ENCODE measurements at places on chromosomes 7 and 10.

DNA sequence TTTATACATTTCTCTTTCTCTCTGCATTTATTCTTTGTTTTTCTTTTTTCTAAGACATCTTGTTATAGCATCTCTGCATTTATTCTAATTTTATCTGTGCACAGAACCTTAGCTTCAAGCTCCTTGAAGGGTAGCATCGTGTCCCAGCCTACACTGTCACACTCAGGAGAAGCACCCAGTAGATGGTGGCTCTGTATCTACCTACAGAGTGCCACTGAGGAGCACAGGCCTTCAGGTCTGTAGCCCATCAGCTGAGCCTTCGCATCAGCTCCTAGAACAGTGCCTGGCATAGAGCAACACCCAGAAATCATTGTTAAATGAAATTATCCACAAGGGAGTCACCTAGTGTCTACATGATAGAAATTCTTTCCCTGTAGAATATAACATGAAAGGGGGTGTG lies 203.0 kb upstream of the KLF14 start:
- DNase-seq: no peak

- no peak for DNase-seq
These were observed 133.3 kb upstream of the KIF5B start for GRCh38 chr10:32189400-32190084.

GRCh38 chr7:28155964-28156363 lies 24.6 kb downstream of the JAZF1 start:
- no peak for DNase-seq

DNA sequence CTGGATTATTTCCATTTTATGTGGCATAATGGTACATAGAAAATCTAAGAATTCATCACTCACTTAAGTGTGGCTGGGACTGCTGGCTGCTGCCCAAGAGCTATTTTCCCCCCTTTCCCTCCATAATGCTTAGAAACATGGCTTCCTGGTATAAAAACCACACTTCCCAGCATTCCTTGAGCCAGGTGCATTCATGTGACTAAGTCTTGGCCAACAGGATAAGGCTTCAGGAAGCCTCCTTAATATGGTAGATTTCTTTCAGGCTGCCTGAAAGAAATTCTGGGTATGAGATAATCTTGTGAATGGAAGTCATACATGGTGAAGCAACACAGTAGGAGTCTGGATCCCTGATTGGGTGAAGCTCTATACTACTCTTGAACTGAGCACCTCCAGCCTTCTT lies 178.0 kb downstream of the JAZF1 start:
- no peak for DNase-seq

GRCh38 chr7:18536486-18536885 lies 40.9 kb downstream of the HDAC9 start:
- DNase-seq: no peak

DNA sequence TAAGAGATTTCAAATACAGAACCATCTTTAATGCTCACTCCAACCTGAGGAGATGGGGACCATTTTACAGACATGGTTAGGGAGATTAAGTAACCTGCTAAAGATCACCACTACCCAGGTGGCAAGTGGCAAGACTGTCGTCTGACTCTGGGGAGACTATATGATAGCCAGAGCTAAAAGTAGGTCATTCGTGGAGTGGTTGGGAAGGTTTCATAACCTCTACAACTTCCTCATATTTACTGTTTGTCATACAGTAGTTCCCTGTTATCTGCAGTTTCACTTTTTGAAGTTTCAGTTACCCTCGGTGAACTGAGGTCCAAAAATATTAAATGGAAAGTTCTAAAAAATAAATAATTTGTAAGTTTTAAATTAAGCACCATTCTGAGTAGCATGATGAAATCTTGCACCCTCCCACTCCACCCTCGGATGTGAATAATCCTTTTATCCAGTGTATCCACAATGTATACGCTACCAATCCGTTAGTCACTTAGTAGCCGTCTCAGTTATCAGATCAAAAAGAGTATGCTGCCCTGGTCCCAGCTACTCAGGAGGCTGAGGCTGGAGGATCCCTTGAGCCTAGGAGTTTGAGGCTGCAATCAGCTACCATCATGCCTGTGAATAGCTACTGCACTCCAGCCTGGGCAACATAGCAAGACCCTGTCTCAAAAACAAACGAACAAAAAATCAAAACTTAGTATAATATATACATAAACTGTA lies 14.9 kb upstream of the LGI1 start:
- no peak for DNase-seq

- no peak for DNase-seq
These were observed 123.5 kb upstream of the AGR3 start for GRCh38 chr7:17005271-17005670.

DNA sequence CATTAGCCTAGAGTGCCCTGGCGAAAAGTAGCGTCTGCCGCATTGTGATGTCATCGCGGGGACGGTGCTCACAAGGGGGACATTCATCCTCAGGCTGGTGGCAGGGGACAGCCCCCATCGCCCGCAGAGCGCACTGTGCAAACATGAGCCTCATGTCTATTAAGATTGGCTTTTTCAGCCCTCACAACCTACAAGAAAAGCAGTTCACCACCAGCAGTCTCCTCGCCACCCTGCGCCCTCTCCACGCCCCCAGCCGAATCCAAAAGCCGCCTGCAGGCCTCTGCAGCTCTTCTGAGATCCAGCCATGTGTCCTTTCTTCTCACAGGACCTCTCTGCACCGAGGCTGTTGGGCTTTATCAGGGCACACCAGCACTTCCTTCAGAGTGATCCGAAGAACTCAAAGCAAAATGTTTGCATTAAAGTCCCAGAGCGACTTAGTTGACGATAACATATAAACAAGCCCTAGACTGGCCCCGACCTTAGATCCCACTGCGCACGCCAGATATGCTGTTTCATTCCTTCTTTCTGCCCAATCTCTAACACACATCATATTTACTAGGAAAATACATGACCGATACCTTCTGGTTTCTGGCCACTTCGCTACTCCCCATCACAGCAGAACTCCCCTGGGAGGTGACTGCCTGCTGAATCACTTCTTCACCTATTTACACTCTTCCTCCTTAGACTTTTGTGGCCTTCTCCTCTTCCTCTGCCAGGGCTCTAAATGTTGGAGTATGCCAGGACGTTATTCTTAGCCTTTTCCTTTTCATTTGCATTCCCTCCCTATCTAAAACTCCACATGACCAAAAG lies 206.0 kb upstream of the SH2B2 start:
- no peak for DNase-seq

GRCh38 chr7:122919643-122920181 lies 33.5 kb upstream of the CADPS2 start:
- no peak for DNase-seq

- no peak for DNase-seq
These were observed 25.9 kb upstream of the ANKRD2 start for GRCh38 chr10:97546456-97547270.

- DNase-seq: no peak
These were observed 117.7 kb upstream of the KIAA1217 start for GRCh38 chr10:24091256-24091655.

GRCh38 chr10:21534604-21535493 lies 817 bp downstream of the MLLT10 start:
- DNase-seq: no peak

DNA sequence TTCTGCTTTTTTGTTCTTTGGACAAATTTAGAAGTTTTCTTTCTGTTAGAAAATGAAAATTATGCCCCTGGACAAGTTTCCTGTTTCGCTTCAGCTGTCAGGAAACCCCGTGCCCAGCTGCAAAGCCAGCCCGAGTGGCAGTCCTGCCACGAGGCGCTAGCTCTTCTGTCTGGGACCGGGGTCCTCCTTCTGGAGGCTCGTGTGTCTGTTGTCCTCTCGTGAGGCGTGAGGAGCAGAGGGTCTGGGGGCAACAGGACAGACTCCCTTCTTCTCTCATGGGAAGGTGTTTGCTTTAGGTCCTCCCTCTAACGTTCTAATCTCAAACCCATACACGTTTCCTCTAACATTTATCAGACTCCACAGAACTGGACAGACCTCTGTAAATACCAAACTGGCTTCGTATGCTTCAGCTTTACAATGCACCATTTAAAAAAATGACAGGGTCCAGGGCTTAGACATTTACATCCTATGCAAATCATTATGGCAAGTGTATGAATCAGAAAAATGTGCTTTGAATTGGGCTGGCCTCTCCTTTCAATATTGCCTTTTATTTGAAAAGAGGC lies 184.5 kb upstream of the SHH start:
- no peak for DNase-seq

DNA sequence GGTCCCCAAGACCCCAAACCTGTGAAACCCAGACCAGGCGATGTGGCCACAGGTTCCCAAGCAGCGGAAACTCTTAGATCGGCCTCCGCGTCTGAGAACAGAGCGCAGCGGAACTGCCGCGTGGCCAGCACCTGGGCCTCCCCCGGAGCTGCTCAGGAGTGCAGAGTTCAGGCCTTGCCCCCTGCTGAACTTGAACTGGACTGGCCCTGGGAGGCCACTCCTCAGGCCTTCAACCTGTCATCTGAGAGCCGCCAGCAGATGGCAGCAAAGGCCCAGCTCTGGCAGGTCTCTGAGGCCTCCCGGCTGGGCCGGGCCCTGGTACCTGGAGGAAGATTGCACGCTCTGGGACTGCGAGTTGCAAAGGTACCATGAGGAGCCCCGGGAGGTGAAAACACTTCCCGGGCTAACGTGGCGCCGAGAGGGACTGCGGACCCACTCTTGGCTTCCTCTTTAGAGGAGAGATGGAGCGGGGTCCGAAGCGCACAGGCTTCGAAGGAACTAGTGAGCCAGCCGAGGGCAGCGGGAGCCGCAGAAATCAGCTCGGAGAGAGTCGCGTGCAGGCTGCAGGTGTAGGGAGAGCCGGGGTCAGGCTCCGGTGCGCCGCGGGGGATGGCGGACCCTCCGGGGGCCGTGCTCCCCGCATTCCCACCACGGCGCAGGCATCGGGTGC lies 89.2 kb downstream of the PAXIP1 start:
- DNase-seq: peak; percentile 82

- no peak for DNase-seq
These were observed 1239.3 kb downstream of the SORCS1 start for GRCh38 chr10:105925045-105925785.

DNA sequence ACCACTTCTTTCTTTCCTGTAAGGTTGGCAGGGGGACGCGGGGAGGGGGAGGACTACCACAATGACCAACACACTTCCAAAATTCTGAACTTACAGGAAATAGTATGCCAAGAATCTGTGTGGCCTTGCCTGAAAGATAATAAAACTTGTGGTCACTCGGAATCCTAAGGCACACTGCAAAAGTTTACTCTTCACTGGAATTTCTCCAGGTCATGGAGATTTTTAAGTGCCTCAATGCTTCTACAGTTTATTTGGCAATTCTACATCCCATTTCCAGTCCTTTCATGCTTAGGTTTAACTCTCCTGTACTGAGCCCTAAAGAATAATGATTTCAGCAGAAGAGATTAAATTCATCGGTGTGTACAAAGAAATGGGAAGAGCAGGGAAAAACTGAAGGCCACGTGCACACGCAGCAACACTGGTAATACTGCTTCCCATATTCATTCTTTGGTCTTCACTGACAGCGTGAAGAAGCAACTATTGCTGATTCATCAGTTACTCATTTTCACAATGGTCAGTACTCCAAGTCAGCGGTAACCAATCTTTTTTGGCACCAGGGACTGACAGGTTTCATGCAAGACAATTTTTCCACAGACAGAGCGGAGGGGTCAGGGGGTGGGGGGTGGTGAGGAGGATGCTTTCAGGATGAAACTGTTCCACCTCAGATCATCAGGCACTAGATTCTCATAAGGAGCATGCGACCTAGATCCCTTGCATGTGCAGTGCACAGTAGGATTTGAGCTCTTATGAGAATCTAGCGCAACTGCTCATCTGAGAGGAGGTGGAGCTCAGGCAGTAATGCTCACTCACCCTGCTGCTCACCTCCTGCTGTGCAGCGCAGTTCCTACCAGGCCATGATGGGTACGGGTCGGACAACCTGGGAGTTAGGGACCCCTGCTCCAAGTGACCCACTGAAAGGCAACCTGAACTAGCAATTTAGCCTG lies 9.8 kb downstream of the LARP4B start:
- DNase-seq: no peak

Measured in stimulated activated CD4-positive, alpha-beta T cell treated with anti-CD3 and anti-CD28 coated beads, Interleukin-2, amount 100 ng/mL, for 4 hours (primary cell).